ENCODE measurements at places on chromosomes 12 and 14. TPM values are rescaled to one million over a fixed set of nuclear protein-coding genes. Genes with fewer than 3 reads are reported as not detected.

- DNase-seq, result no peak
Measured at GRCh38 chr12:67152451-67152850, 116.7 kb upstream of the CAND1 start.

The ABCD2 gene
- total RNA-seq, result 0.06 TPM

The FGF23 gene
- not detected for total RNA-seq

The NTS gene
- total RNA-seq, result not detected

GRCh38 chr12:57610554-57611107 lies 604 bp upstream of the ARHGEF25 start:
- no peak for DNase-seq

- DNase-seq, result no peak
Measured at GRCh38 chr14:92473969-92474535, 39.5 kb upstream of the RIN3 start.

GRCh38 chr12:10409392-10409791 lies at the start of gene KLRC4:
TSS of gene KLRC4 (minus strand) at chr12:10409757. CDS start at chr12:10409575, 182 bp downstream.
- peak; percentile 62 for DNase-seq

The CARMIL3 gene
- not detected for total RNA-seq

DNA sequence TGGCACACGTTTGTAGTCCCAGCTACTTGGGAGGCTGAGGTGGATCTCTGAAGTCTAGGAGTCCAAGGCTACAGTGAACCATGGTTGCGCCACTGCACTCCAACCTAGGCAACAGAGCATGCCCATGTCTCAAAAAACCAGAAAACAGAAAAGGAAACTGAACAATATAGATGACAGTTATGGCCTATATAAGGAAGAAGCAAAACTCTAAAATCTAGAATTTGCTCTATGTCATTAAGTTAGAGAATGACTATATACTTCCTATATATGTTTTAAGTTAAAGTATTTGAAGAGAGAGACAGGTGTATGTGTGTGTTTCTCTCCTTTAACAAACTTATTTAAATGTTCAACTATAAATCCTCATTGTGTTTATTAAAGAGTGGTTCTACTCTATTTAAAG lies 65.8 kb downstream of the MNAT1 start:
- no peak for DNase-seq

The ETFBKMT gene
- total RNA-seq, result 3.1 TPM

The SDS gene
- not detected for total RNA-seq

GRCh38 chr14:94621358-94622134 lies 9.4 kb downstream of the SERPINA3 start:
- DNase-seq, result no peak

- no peak for DNase-seq
Measured at GRCh38 chr12:48881686-48882314, 16.1 kb upstream of the RND1 start.

- DNase-seq, result no peak
Measured at GRCh38 chr14:26765301-26765700, 167.5 kb upstream of the NOVA1 start.

- DNase-seq, result no peak
Measured at GRCh38 chr12:2359725-2360629, 307.2 kb downstream of the CACNA1C start.

GRCh38 chr12:5185435-5186069 lies 141.9 kb downstream of the KCNA5 start:
- no peak for DNase-seq

DNA sequence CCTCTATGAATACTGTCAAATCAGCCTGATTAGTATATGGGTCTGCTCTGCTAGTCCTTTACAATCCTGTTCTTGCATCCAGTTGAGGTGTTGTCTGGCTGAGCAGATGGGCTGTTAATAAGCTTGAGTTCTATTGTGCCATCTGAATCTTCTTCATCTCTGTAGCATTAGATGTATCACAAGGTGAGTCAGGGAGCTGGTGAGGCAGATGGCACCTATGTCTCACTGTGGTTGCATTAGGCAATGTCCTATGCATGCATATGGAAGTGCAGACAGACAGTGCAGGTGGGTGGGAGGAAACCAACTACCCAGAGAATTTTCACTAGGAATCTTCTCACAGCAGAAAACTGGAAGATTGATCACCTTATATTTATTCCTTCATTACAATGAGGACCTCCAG lies 165.7 kb upstream of the STXBP6 start:
- no peak for DNase-seq

DNA sequence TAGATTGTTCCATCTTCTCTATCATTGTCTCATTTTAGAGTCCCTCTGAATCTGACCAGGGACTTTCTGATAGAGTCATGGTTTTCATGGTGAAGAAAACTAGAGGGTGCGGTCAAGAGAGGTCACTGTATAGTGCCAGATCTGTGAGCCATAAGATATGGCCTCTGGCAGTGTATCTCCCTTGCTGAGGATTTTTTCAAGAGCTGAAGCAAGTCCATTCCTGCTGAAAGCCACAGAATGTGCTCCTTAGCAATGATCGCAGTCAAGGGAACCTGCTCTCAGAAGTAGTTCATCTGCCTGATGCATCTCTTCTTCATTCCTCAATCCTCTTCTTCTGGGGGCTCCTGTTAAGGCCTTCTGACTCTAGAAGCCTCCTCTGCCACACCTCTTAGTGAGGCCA lies 405.2 kb downstream of the EGLN3 start:
- no peak for DNase-seq

The DYRK4 gene
- 25.2 TPM for total RNA-seq

DNA sequence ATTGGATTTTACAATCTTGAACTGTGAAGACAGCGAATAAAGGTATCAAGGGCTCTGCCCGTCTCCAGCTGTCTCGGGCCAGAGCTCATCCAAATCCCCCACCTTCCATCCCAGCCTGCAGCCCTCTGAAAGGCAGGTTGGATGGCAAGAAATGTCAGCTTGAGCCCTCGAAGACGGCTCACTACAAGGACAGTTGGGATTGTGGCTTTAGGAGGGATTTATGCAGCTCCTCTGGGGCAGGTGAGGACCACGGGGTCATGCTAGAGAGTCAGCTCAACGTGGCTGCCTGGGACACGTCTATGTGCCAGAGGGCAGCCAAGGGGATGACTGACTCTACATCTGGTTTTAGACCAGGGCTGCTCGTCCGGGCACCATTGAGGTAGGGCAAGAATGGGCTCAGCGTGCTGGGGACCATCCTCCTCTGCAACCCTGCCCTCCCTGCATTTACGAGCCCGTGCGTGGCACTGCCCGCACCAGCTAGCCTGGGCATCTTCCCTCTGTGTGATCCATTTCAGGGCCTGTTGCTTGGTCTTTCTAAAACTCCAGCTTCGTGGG lies 16.2 kb downstream of the MVK start:
- no peak for DNase-seq

The CPNE6 gene
- not detected for total RNA-seq

The OR6C6 gene
- total RNA-seq, result not detected

DNA sequence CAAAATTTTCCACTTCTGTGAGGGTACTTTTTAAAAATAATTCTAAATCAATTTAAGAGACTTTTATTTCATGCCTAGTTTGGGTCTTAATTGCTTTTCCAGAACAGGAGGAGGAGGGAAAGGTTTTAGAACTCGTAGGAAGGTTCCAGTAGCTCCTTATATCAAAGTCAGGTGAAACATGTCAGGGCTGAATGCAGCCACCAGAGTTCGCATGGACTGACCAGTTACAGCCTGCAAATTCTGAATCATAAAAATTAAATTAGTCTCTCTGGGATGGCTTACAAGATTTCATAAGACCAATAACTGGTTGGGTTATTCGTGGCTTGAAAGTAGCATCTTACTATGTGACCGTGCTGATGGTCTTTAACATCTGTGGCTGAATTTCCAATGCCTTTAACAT lies 397 bp downstream of the BDKRB1 start:
- peak; percentile 67 for DNase-seq

GRCh38 chr12:24596768-24597388 lies 352.0 kb downstream of the BCAT1 start:
- DNase-seq, result peak; percentile 43

DNA sequence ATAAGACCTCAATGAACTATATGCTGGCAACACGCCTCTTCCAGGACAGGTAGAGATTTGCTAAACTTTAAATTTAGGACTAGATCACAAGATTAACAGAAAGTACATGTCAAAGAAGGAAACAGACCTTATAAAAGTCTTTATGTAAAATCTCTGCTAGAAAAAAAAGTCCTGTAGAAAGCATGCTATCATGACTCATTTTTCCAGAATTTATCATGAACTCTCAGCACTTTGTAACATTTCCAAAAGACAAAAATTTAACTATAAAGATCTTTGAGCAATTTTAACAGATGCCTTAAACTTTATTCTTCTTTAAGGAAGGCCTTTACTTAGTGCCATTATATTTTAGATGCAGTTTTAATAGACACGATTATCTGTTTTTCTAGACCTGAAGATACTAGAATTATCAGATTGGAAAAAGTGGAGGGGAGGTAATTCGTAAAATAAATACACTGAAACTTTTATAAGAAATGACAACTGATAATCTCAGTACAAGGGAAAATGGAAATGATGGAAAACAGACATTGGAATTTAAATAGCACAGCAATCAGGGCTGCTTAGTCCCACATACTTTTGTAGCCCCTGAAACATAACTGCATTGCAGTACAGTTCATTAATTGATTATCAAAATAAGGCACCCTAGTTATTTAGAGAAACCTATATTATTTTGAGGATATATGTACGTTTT lies 92.0 kb downstream of the TTLL5 start:
- DNase-seq, result no peak

The USP44 gene
- total RNA-seq, result not detected

The SCN8A gene
- total RNA-seq, result 7.4 TPM

GRCh38 chr14:49881350-49882001 lies 11.4 kb upstream of the ARF6 start:
- DNase-seq, result no peak

The SMAGP gene
- 16.2 TPM for total RNA-seq

DNA sequence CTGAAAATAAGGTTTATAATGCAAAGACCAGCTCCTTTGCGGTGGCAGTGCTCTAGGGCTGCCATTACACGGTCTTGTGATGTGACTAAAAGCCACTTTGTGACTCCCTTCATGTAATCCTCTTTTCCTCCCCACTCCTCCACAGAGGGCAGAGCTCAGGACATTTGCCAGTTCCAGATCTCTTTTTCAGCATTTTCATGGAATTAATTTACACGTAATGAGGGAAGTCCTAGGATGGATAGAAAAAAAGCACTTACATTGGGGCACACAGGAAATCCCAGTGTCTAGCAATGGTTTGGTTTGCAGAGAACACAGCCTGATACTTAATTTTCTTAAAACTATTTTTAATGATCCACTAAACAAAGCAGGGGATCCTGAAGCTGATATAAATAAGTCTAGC lies 17.5 kb upstream of the ATF1 start:
- DNase-seq, result no peak

GRCh38 chr12:31804185-31804504 lies 75.3 kb upstream of the AMN1 start:
- no peak for DNase-seq

GRCh38 chr12:44889926-44890325 lies 13.8 kb upstream of the NELL2 start:
- no peak for DNase-seq

DNA sequence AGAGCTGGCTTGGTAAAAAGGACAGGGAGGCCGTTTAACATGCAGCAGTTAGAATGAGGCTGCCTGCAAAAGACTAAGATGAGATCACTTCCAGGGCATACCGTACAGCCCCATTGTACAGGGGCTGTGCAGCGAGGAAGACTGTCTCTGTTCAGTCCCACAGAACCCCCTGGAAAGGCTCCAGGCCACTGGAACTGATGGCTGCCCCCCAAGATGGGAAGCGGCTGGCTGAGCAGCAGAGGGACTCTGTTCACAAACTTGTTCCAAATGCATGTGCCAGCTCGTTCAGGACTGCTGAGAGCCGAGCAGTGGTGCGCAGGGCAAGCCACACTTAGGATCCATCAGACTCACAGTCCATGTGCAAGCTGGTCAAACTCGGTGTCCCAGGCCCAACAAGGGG lies 82.9 kb downstream of the CHGA start:
- no peak for DNase-seq

The MYBPC1 gene
- total RNA-seq, result not detected

The TMPRSS12 gene
- total RNA-seq, result not detected

The EGLN3 gene
- total RNA-seq, result 1.5 TPM

- DNase-seq, result peak; percentile 12
Measured at GRCh38 chr12:127479256-127479655, 787.7 kb upstream of the TMEM132C start.

The CEP170B gene
- 30.3 TPM for total RNA-seq
